ENCODE measurements at places on chromosomes 1 and 21. TPM values are rescaled to one million over a fixed set of nuclear protein-coding genes. Genes with fewer than 3 reads are reported as not detected.
A peak's percentile ranks its signal among the peaks of the same experiment; 100 is the strongest.

GRCh38 chr21:45309069-45309986 lies 21.6 kb upstream of the POFUT2 start:
- DNase-seq = peak; percentile 72

GRCh38 chr1:113416496-113416895 lies 26.2 kb downstream of the MAGI3 start:
- no peak for DNase-seq

- DNase-seq = peak; percentile 89
Measured at GRCh38 chr1:15028102-15028501, 125.4 kb upstream of the TMEM51 start.

LHX8 gene
- total RNA-seq = not detected

All from aorta (tissue), 5 donors.